ENCODE measurements at places on chromosomes 1 and 21.

GRCh38 chr21:46153247-46154154 is 1.9 kb downstream of the FTCD start:
- DNase-seq, result peak; percentile 38

GRCh38 chr21:45562402-45562801 is 20.2 kb upstream of the SLC19A1 start:
- DNase-seq, result no peak

GRCh38 chr1:18299441-18300338 is 181.0 kb upstream of the KLHDC7A start:
- DNase-seq, result no peak

DNA sequence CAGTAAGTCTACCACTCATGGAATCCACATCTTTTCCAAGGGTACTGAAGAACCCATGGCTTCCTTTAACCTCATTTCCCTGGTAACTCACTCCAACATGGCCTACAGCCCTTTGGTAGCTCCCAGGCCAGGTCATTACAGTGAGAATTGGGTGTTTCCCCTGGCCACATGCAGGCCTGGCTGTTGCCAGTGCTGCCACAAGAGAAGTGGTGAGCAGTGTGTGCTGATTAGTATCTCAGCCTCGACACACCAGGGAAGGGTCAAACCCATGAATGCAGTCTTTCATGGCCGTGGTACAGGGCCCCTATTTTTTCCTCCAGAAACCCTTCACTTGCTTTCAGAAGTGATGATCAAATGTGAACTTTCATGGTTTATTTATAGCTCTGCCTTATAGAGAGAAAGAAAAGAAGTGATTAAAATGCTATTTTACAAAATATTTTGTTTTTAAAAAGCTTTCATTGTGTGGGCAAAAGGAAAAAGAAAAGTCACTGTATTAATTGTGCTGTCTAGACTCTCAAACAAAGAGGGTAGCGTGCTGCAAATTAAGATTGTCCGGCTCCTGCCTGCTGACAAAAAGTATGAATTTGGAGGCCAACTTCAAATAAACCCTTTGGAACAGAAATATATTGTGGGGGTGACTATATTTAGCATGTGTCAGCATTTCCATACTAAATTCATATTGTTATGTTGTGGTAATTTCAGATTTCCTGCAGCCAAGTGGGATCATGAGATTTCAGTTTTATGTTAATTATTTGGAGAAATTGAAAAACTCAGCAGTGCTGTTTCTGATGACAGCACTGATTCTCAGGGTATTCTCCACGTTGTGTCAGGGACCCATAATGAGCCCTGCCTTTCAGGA is 62.0 kb upstream of the HOOK1 start:
- DNase-seq, result no peak

- DNase-seq, result no peak
These were observed 89.9 kb downstream of the RASAL2 start for GRCh38 chr1:178183796-178184195.

DNA sequence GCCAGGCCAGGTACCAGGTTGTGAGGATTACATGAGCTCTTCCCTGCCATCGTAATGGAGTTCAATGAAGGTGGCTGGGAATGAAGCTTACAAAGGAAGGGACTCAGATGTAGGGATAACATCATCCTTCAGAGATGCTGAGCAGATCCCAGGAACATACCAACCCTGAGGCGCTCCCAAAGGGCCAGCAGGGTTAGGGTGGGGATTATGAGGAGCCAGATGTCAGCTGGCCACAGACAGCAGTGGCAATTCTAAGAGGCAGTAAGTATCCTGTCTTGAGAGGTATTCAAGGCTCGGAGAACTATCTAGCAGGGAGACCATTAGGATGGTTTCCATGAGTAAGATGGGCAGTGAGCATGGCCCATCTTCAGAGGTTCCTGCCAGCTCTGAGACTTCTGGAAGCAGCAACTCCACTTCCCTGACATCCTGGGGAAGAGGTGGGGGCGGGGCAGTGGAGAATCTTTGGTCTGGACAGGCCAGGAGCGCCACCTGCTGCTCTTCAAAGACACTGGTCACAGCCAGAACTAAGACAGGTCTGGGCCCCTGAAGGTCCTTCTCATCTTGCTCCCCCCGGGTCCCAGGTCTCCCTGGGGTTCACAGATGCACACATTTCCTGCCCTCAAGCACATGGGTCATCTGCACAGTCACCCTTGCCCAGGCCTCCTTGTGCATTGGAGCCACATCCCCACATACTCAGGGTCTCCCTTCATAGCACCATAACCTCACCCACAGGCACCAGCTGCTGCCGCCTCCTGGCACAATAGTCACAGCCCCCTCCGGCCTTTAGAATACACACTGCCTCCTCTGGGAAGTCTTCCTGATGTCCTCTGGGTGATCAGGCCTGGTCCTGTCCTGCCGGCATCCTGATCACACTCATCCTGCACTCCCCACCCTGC is 2.7 kb upstream of the SDC3 start:
- no peak for DNase-seq

- no peak for DNase-seq
These were observed 198.3 kb downstream of the CYYR1 start for GRCh38 chr21:26374817-26375216.

DNA sequence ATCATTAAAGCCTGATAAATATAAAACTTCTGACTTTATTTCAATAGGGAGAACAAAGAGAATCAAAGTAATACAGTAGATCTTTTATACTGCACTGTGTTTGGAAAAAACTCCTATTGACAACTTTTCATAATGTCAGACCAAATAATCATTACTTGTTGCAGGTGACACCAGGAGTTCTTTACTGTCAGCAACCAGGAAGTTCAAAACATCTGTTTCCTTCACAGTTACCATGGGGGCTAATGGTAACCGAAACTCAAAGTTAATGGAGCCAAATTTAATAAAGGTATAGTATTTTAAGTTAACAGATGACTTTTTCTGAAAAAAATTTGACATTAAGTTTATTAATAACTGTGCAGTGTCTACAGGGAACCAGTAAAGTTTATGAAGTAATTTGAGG is 10.6 kb downstream of the EFCAB7 start:
- no peak for DNase-seq

DNA sequence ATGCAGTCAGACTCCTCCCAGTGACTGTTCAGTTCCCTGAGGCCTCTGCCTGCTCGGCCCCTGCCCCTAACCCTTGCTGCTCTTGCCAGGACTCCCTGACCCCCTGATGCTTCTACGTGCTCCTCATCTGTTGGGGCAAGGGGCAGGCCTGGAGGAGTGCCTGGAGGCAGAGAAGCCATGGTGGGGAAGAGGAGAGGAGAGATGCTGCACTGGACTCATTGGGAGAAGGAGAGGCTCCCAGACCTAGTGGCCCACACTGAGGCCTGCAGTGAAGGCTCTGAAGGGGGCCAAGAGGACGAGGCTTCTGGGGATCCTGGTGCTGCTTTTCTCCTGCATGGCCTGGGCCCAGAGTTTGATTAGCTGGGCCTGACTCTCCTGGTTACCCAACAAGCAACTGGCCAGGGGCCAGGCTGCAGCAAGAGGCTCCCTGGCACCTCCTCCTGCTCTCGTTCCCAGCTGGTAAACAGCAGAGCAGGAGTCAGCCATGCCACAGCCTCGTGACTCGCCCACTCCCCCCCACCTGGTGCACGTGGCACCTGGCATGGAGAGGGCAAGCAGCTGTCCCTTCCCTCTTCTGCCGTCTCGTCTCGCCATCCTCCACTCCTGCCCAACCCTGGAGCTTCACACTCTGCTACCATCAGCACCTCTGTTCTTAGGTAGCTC is 847 bp upstream of the RORC start:
- DNase-seq, result no peak

DNA sequence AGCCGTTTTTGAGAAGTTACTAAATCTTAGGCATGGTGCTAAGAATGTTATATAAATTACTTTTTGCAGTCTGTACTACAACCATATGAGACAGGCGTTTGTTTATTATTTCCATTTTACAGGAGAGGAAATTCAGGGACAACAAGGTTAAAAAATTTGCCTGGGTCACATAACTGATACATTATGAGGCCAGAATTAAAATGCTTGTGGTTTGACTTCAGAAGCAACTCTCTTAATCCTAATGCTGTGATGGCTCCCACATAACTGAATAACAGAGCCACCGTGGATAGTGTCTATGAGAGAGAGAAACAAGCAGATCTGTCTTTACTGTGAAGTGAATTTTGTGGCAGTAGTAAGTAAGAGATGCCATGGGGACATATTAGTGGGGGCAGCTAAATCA is 184.9 kb downstream of the NCAM2 start:
- no peak for DNase-seq

DNA sequence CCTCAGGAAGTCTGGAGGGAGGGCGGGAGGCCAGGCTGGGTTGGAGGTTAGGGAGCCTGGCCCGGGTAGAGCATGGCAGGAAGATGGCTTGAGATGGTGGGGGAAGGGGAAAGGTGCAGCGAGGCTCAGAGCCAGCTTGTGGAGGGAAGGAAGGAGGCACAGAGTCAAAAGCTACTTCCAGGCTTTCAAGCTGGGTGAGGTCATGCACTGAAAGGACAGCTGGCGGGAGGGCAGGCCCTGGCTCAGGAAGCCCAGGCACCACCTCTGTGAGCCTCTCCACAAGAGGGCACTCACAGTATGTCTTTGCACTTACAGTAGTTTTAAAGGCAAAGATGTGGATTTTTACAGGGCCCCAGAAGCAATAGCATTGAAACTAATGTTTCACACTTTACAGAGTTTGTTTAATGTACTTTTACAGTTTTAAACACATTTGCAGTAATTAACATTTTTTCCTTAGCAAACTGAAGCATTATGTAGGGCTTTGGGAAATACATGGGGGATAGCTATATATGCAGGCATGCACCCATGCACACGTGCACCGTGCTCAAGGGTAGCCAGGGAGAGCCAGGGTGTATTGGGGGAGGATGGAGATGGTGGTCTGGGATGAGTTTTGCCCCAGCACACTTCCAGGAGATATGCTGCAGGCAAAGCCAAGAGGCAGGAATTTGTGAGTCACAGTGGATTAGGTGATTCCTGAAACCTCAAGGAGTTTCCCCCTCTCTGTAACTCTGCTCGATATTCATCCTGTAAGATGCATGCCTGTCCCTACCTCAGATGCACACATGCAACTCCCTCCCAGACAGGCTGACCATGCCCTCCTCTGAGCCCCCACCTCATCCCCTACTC is 6.1 kb upstream of the ADAM15 start:
- peak; percentile 42 for DNase-seq

GRCh38 chr1:63674238-63674864 is 81.1 kb downstream of the PGM1 start:
- DNase-seq, result no peak

DNA sequence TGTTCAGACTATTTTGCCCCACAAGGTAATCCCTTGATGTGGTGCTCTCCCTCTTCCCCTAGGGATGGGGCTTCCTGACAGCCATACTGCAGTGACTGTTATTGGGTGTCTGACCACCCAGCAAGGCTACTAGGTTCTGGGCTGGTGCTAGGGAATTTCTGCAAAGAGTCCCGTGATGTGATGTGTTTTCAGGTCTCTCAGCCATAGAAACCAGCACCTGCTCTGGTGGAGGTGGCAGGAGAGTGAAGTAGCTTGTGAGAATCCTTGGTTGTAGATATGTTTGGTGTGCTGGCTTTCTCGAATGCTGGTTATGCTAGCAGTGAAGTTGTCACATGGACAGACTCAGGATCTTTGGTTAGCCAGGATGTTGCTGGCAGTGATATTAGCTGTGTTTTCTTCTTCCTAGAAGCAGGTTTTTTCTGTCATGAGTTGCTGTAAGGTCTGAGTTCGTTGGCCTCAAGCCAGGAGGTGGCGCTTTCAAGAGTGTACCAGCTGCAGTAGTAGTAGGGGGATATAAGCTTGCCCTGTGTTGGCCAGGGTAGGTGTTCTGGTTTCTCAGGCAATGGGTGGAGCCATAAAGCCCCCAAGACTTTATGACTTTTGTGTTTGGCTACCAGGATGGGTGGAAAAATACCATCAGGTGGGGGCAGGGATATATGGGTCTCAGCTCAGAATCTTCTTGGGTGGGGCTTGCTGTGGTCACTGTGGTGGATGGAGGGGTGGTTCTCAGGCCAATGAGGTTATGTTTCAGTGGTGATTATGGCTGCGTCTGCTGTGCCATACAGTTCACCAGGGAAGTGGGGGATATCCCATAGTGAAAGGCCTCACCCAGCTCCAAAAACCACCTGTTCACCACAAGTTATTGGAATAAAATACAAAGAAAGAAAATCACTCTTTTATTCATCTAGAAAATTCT is 1112.3 kb downstream of the KCNT2 start:
- no peak for DNase-seq

DNA sequence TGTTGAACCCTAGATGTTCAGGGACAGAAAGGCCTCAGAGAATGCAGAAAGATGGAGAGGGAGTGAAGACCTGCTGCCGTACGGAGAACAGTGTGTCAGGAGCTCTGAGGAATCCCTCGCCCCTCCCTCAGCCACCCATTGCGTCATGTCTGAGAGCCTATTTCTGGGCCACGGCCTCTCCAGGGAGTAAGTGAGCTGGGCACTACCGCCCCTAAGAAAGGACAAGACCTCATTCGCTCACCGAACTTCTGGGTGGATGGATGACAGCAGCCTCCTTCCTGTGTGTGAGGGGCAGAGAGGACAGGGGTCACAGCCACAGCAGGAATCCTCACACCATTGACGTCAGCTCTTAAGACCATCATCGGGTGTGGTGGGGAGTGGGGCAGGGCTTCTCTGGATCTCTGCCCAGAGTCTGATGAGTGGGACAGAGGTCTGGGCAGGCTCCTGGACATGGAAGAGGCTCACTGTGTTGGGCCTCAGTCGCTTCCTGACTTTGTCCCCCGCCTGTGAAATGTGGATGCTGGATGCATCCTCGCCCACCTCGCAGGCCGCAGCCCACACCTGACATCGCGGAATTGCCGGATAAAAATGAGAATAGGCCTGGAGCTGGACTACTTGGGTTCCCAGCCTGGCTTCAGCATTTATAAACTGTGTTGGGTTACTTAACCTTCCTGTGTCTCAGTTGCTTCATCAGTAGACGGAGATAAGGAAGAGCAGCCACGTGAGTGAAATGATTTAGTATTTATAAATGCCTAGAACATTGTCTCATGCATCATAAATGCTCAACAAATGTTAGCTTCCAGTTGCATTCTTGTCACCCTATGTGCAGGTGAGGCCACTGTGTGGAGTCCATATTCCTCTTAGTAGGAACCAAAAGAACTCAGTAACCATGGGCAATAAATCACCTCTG is 238.6 kb downstream of the TRABD2B start:
- DNase-seq, result no peak

- DNase-seq, result no peak
These were observed 16.1 kb upstream of the ACTL8 start for GRCh38 chr1:17739050-17739449.

DNA sequence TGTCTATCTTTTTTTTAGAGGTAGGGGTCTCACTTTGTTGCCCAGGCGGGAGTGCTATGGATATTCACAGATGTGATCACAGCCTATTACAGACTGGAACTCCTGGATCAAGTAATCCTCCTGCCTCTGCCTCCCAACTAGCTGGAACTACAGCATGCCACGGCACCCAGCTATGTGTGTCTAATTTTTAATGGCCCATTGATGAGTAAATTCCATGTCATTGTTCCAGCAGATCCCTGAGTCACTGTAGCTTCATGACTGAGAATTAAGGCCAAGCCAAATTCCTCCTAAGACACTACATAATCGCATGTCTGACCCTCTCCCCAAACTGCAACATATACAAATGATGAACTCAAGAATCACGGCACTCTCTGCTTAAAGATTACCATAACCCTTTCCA is 84.2 kb upstream of the RGS2 start:
- DNase-seq, result no peak
